Stimulated activated CD4-positive, alpha-beta T cell treated with anti-CD3 and anti-CD28 coated beads, Interleukin-2, amount 100 ng/mL, for 24 hours (primary cell): ENCODE measurements at places on chromosomes 5 and 9.

DNA sequence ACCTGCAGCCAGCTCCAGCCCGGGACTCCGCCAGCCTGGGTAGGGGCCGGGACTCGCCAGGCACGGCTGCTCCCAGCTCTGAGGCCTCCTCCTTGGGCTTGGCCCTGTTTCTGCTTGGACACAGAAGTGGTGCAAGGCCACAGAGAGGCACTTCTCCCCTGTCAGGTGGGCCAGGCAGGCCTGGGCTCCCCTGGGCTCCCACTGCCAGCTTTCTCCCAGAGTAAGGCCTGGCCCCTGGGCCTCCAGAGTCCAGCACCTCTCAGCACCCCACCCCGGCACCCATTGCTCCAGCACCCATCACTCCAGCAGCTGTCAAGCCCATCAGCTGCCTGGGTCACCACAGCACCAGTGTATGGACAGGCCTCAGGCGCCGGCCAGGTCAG lies 71.1 kb upstream of the LRRTM2 start:
- DNase-seq: no peak

DNA sequence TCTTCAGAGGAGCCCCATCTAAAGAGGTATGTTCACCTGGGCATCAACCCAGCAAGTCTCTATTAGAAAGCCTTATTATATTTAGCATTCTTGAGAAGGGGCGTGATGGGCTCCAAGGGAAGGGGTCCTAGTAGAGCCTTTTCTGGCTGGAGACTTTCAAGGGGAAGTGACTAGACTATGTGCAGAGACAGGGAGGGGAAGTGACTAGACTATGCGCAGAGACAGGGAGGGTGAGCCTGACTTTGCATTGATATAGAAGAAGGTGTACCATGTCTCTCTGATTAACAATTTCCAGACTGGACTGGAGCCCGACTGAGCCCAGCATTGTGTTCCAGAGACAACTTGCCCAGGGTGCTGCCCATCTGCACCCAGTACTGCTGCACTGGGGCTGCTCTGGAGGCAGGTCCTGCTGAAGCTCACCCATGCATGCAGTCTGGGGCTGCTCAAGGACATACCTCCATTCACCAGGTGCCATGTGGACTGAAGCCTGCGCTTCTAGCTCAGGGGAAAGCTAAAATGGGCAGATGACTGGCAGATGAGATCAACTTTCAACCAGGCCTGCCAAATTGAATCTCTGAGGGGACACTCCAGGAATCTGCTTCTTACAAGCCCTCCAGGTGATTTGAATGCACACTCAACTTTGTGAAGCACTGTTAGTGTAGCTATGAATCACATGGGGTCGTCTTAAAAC lies 83.0 kb upstream of the GNA14 start:
- no peak for DNase-seq

DNA sequence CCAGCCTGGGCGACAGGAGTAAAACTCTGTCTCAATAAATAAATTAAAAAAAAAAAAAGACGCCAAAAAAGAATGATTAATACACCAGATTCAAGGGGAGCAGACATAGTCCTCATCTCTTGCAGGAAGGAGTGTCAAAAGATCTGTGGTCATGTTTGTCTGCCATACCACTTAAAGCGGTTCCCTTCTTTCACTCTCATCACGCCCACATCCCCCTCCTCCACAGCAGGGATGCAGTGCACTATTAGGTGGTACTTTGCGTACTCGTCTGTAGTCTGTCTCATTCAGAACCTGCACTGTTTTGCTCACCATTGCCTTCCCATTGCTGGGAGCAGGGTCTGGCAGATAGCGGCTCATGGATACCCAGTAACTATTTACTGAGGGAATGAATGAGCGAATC lies 11.2 kb downstream of the CDHR2 start:
- DNase-seq: peak; percentile 51

- no peak for DNase-seq
Observed at GRCh38 chr9:71796100-71796767, 27.9 kb upstream of the CEMIP2 start.

DNA sequence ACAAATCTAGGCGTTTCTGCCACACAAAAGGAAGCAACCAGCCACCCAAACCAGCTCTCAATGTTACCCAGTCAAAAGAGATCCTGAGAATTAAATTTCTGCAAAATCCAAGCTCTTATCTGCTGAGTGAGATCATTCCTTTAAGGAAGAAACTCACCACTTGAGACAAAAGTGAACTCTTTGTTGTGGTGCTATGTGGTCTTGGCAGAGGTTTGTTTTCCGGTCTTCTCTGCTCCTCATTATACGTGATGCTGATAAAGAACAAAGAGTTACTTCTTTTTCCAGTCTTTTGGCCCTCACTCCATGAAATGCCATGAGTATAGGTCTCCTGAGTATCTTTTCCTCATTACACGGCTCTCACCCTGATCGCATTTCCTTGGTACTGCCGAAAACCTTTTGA lies 82.1 kb downstream of the PRKACG start:
- DNase-seq: no peak

GRCh38 chr5:57394421-57395210 lies 88.0 kb downstream of the ACTBL2 start:
- DNase-seq: no peak

DNA sequence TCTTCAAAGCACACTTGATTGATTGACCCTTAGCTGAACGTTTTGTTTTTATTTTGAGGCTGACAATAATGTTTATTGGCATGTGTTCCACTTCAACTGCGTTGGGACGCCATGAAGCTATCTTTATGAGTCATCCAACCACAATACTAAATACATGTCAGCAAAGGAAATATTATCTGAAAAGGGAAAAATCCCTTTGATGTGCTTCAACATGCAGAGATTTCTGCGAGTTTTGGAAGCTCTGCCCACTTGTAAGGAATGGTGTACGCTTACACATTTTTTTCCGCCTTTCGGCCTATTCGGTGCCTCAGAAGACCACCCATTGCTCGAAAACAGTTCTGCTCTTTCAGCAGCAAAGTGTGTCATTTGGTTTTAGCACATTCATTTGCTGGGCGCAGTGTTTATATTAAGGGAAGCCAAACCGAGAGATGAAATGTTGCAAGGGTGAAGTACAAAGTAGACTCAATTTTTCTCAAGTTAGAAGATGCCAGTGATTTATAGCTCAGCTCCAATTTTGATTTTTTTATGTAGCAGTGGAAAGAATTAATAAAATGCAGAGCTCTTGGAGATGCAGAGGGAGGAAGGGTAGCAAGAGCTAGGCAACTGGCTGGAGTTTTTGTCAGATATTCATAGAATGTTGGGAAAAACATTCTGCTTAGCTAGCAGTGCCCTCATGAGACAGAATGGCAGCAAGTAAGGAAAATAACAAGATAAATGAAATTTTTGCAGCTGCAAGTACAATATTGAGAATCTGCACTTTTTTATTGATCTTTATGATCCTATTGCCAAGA lies 68.9 kb downstream of the PRDM6 start:
- DNase-seq: no peak

DNA sequence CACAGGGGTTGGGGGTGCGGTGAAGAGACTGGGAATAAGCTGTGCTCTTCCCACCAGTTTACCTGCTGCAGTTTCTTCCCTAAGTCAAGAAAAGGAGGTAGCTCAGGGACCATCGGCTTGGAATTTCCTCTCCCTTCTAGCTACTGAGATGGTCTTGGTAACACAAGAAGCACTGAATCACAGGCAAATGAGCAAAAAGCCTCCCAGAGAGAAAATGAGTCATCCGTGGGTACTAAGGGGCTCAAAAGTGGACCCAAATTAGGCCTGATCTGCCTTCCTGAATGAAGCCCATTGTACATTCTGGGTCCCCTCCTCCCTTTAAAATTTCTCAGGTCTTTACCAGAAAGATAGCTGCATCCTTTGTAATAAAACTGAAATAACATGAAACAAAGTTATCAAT lies 49.9 kb downstream of the PTPN3 start:
- DNase-seq: no peak

DNA sequence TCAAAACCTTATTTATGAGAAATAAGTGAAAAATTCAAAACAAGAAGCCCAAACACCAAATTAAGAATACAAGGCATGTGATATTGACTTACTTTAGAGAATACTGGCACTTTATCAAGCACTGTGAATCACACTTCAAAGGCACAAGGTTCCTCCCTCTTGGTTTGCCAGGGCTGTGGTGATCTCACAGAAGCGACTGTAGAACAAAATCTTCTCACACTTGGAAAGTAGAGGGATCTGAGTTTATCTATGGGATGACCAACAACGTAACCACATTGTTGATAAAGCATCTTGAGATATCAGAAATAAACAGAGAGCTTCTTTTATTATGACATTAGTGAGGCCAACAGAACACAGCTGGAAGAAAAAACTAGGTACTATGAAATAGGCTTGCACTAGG lies 295.9 kb downstream of the NFIB start:
- no peak for DNase-seq

DNA sequence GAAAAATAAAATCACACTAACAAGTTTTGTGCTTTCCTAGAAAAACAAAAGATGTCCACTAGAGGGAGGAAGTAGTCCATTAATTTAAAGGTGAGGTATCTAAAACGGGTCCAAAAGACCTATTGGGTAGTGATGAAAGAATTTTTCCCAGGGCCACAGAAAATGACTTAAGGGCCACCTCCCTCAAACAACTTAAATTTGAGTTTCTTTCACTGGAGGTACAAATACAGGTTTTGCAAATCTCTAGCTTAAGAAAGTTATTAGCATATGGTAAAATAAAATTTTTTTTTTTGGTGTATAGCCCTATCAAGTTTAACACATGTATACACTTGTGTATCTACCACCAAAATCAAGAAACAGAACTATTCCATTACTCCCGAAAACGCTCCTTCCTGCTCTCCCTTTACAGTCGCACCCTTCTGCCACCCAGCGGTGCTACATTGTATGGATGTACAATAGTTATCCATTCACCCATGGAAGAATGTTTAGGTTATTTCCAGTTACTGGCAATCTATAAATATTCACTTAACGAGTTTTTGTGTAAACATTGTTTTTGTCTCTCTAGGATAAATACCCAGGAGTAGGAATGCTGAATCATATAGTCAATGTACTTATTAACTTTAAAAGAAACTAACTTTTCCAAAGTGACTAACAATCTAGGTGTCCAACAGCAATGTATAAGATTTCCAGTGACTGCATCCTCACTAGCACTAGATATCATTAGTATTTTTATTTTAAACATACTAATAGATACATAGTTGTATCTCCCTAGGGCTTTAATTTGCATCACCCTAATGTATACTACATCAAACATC lies 21.9 kb downstream of the DEPDC1B start:
- DNase-seq: no peak

GRCh38 chr5:6686915-6687409 lies 26.3 kb upstream of the TENT4A start:
- no peak for DNase-seq

GRCh38 chr5:163677092-163677491 lies 171.7 kb downstream of the MAT2B start:
- DNase-seq: no peak
